ENCODE measurements at places on chromosomes 7 and 10.

DNA sequence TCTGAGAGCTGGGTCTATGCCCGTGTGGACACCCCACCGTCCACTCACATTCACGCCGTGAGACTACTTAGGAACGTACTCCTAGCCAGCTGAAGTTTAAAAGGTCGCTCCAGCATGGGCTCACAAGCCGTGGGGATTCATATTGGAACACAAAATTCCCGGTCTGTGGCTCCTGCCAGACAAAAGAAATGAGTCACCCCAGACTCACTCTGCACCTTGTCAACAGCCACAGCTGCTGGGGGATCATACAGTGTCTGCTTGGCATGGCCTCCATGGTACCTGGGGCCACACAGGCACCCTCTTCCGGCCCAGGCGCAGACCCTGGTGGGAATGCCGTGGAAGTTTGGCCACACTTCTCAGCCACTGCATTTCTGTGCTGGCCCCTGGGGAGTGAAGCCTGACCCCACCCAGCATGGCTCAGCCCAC, 228.4 kb downstream of the DNAJB6 start:
- DNase-seq = no peak

DNA sequence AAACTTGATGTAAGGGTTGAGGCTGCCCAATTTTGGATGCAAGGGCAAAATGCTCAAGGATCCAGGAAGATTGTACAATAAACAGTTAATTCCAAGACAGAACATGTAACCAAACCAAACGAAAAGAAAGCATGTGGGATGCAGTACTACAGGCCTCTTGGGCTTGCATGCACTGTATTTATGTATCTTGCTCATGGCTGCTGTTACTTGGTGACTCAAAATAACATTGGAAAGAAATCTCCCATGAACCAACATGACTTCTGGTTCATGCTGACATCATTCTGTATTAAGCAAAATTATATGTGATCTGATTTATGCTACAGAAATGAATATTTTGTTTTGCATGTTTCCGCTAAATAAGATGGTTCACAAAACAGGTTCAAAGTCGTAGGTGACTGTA, 65.9 kb upstream of the FZD1 start:
- no peak for DNase-seq

GRCh38 chr7:108321359-108321758, 134.9 kb downstream of the NRCAM start:
- no peak for DNase-seq

DNA sequence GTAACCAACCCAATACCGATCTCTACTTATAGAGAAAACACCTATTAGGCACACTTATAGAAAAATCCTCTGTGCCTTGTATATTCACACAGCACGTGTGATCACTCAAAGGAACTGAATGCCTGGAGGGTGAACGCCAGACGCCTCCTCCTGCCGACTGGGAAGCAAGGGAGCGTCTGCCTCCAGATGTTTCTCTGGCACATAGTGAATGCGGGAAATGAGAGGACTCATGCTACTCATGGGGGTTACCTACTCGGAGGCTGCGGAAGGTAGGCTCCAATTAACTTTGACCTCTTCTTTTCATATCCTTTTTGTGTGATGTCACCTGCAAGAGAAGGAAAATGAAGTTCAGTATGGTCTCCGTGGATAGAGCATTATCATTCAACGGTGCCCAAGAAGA, 203.3 kb downstream of the DIP2C start:
- no peak for DNase-seq

- DNase-seq = no peak
Measured at GRCh38 chr7:128729494-128729893, 9.7 kb upstream of the CALU start.
